ENCODE measurements at places on chromosomes 16 and 17.

- DNase-seq: no peak
Measured at GRCh38 chr17:67569873-67570272, 147.9 kb upstream of the NOL11 start.

GRCh38 chr17:37662353-37662752, 19.1 kb upstream of the DDX52 start:
- DNase-seq: no peak

DNA sequence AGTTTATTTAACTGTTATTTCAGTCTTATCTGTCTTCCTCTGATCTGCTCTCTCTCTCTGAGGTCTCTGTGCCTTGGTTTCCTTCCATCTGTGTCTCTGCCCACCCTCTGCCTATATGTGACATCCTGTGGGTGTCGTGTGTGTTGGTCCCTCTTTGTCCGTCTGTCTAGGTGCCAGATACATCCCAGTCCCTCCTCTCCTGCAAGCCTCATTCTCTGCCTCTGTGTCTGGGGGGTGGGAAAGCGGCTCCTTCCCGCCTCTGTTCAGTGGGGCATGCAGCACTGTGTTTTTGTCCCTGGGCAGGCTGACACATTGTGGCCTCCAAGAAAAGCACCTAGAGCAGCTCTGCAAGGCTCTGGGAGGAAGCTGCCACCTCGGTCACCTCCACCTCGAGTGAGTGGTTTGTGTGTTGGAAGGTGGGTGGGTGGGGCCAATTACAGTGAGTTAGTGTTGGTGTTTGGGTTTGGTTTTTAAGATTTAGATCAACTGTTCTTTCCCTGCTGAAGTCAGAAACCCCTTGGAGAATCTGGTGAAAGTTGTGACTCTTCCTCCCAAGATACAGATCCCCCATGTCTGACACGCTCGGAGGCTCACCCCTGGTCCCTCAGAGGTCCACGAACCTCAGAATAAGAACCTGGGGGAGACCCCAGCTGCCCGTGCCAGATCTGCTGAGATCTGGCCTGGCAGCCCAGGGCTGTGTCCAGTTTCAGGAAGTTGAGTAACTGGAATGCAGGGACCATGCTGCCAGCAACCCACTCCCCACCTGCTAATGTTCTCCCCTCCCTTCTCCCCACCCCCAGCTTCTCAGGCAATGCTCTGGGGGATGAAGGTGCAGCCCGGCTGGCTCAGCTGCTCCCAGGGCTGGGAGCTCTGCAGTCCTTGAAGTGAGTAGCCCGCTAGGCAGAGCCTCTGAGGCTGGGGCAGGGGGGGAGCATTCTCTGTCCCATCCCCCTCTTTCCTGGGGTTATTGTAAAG, 50.9 kb upstream of the CPNE2 start:
- DNase-seq: no peak

DNA sequence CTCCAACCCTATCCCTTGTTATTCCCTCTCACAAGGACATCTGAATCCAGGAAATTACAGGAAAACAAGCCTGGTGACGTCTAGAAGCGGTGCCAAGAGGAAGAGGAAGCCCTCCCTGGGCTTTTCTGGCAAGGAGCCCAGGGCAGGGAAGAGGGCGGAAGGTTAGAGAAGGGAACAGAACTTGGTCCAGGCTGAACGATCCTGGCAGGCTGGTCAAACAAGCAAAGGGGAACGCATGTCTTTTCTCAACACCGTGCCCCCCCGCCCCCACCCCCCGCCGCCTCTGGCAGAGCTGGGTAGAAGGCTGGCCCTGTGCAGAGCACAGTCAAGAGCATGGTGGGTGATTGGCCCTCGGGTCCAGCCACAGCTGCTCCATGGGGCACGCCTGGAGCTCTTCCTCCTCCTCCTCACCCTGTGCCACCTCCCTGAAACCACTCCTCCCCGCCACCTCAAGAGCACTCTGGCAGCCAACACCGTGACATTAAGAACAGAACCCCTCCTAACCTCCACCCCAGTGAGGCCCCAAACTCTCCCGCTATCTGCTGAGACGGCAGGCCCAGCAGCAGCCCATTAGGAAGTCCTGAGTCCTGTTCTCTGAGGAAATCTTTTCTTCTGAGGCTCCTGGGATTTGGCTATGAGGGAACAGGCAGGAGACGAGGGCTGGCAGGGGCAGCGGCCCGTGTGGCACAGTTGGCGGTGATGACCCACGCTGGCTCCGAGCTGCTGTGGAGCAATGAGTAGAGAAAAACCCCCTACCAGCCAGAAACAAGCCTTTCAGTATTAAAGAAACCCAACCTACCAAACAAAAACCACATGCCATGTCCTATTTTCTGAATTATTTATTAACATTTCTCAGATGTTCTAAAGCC, 7.3 kb downstream of the C16orf86 start:
- no peak for DNase-seq

GRCh38 chr17:76461765-76462555, 5.4 kb upstream of the AANAT start:
- DNase-seq: no peak

DNA sequence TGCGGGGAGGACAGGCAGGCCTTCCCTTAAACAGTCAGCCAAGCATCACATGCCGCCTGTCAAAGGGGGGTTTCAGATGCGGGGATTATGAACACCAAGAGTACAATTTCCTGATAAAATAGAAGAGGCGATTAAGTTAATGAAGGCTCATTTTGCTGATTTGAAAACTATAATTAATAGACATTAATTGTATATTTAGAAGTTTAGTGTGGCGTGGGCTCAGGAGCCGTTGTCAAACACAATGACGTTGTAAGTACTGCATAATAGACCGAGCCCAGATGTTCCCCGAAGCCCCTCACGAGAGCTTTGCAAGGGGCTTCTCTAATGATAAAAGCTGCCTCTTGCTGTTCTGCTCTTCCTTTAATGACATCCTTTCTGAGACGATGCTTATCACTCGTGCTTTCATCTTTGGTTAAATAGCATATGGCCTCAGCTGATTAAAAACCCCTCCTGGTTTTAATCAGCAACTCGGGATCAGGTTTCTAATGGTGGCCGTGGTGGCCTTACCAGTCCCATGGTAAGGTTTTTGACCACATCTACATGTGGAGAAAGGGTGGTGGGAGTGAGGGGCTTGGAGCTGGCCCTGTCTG, 28.2 kb downstream of the SNX20 start:
- DNase-seq: no peak

- no peak for DNase-seq
Measured at GRCh38 chr17:3029213-3029913, 34.0 kb downstream of the OR1D5 start.

GRCh38 chr17:29524692-29525091, 42.1 kb downstream of the ABHD15 start:
- no peak for DNase-seq

- DNase-seq: no peak
Measured at GRCh38 chr17:17749025-17749772, 67.9 kb downstream of the RAI1 start.

GRCh38 chr16:46972429-46973206, 856 bp downstream of the DNAJA2 start:
- no peak for DNase-seq

GRCh38 chr17:38444151-38444550, 15.9 kb downstream of the ARHGAP23 start:
- DNase-seq: no peak

DNA sequence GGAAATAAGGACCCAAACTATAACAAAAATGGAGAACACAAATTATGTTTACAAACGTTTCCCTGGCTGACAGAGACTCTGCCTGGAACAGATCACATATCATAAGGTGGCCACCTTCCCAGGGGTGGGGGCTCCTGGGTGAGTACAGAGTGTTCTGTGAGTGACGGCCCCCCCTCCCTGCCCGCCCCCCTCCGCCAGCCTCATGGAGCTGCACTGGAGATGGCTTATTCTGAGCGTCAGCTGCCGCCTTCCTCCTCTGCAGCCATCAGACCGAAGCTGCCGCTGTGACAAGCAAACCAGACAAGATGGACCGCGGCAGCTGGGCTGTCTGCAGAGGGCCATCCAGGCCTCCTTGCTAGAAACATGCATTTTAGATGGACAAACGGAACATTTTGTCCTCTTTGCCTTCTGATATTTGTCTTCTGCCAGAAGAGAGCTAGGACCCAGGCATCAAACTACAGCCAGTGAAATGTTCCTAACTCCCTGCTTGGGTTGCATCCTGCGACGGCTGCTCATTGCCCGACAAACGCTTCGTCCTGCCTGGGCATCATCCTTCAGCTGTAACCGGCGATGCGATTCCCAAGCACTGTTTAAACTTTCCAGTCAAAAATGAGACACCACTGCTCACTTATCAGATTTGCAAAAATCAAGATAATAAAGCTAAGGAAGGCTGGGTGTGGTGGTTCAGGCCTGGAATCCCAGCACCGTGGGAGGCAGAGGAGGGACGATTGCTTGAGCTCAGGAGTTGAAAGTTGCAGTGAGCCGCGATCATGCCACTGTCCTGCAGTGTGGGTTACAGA, 15.3 kb upstream of the RPTOR start:
- no peak for DNase-seq

DNA sequence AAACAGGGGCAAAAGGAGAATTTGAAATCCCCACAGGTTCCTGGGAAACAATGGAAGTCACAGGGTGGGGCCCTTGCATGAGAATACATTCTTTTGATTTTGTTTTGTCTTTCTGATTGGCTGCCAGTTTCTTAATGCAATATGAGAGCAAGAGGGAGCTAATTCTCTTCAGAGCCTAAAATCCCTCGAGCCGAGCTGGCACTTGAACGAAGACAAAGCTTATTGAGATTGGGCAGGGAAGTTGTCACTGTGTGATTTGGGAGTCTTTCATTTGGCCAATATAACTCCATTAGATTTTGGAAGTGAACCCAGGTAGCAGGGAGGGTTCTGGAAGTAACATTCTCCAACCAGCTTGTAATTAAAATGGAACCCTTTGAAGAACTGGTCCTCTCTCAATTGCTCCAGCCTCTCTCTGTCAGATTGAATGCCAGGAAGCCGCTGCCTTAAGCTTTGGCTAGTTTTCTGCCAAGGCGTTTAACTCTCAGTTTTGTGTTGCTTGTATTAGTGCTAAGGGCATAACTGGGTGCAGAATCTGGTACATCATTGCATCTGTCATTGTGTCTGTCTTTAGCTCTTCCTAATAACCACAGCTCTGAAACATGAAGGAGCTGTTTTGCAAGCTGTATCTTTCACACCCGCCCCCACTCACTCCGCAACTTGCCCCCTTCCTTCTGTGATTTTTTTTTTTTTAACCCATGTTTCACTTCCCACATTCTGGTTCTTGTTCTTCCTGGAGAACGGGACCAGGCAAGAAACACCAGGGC, 272.0 kb downstream of the MAF start:
- no peak for DNase-seq

- DNase-seq: no peak
Measured at GRCh38 chr17:17403065-17403464, 73.7 kb upstream of the MED9 start.

- DNase-seq: no peak
Measured at GRCh38 chr16:5863071-5863606, 765.5 kb upstream of the EEF2KMT start.

- no peak for DNase-seq
Measured at GRCh38 chr17:75987041-75987440, 8.0 kb downstream of the TEN1 start.

DNA sequence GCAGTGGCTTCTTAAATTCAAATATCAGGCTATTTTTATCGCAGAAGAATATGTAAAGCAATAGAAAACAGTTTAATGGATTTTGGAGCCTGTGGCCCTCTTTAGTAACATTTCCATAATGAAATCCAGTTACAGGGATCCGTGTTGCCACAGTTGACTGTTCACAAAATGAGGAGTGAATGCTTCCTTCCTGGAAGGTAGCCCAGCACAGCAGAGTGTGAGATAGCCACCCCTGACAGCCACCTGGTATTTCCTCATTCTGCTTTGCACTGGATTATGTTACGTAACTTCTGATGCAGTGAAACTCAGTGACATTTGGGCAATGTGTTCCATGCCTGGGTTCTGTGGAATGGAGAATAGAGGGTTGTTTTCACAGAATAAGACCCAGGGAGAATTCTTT, 517.2 kb downstream of the RBFOX1 start:
- no peak for DNase-seq
